ENCODE measurements at places on chromosomes 6 and 20.

GRCh38 chr20:6381887-6382286, 259.1 kb upstream of the FERMT1 start:
- no peak for DNase-seq

DNA sequence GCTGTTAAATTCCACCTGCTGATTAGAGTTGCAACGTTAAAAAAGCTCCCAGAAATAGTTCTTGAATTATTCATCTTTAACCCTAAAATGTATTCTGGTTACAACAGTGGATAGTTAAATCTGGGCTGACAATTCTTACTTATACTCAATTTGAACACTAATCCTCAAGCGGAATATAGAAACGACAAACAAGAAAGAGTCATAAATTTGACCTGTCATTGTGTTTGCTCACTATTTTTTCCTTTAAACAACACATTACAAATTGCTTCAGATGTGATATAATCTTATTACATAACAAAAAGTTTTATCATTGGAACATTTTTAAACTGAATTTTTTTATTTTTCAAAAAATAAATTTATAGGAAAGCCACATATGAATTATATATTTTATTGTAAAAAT, 104.5 kb upstream of the RNF217 start:
- DNase-seq = no peak

DNA sequence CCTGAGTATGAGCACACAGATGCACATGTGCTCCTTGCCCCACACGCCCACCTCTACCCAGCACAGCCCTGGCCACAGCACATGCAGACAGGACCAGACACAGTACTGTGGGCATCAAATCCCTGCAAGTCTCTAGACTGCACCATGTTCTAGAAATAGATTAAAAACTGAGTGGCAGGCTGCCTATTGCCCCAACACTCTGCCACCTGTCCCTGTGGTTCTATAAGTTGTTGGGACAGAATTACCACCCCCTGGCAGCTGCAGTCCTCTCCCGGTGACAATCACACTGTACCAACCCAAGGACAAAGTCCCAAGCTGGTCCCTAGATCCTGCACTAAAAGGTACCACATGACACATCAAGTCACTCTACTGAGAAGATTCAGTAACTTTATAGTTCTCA, 70.2 kb downstream of the B3GAT2 start:
- no peak for DNase-seq

- no peak for DNase-seq
Measured at GRCh38 chr6:108203189-108204112, 37.6 kb downstream of the NR2E1 start.

GRCh38 chr6:132405143-132405915, 4.1 kb upstream of the MOXD1 start:
- no peak for DNase-seq

DNA sequence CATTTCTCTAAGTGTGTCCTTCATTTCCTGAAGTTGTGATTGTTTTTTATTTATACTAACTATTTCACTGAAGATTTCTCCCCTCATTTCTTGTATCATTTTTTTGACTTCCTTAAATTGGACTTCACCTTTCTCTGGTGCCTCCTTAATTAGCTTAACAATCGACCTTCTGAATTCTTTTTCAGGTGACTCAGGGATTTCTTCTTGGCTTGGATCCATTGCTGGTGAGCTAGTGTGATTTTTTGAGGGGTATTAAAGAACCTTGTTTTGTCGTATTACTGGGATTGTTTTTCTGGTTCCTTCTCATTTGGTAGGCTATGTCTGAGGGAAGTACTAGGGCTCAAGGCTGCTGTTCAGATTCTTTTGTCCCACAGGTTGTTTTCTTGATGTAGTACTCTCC, 92.8 kb downstream of the ESR1 start:
- DNase-seq = no peak

- no peak for DNase-seq
Measured at GRCh38 chr6:32627831-32628230, 9.4 kb upstream of the HLA-DQA1 start.

DNA sequence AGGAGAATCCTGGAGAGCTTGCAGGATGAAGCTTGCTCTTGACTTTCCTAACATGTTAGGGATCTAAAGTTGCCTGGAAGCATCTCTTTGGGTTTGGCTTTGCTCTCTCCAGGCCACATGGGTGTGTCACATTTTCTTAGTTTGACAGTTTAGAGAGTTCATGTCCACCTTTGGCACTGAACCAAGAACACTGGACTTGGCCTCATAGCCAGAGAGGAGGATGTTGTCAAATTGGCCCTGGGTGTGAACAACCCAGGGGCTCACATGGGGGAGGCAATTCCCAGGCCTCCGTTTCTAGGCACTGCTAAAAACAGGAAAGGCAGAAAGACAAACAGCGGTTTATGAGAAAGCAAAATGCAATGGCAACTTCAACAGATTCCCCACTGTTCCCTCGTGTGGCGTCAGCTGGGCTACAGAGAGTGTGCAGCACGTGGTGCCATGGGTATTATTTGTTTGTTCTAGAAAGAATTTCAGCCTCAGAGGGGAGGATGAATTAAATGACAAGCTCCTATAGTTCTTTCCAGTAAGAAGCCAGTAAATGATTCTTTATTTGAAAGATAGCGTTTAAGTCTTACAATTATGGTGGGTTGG, 93.9 kb downstream of the CLIC5 start:
- DNase-seq = no peak

- no peak for DNase-seq
Measured at GRCh38 chr6:6889601-6890000, 218.2 kb upstream of the RREB1 start.

GRCh38 chr6:144347933-144348332, 62.8 kb downstream of the UTRN start:
- DNase-seq = no peak

All from WTC11 (cell line).